Left colon (tissue), 2 donors: ENCODE measurements at places on chromosomes 11 and 22. TPM values are rescaled to one million over a fixed set of nuclear protein-coding genes. Genes with fewer than 3 reads are reported as not detected.
A peak's percentile ranks its signal among the peaks of the same experiment; 100 is the strongest.

The OR10D3 gene
- total RNA-seq = not detected

DNA sequence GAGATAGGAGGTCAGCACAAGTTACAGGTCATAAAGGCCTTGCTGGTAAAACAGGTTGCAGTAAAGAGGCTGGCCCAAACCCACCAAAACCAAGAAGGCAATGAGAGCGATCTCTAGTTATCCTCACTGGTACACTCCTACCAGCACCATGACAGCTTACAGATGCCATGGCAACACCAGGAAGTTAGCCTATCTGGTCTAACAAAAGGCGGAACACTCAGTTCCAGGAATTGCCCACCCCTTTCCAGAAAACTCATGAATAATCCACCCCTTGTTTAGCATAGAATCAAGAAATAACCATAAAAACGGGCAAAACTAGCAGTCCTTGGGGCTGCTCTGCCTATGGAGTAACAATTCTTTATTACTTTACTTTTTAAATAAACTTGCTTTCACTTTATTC is 43.5 kb upstream of the B3GAT1 start:
- no peak for DNase-seq

DNA sequence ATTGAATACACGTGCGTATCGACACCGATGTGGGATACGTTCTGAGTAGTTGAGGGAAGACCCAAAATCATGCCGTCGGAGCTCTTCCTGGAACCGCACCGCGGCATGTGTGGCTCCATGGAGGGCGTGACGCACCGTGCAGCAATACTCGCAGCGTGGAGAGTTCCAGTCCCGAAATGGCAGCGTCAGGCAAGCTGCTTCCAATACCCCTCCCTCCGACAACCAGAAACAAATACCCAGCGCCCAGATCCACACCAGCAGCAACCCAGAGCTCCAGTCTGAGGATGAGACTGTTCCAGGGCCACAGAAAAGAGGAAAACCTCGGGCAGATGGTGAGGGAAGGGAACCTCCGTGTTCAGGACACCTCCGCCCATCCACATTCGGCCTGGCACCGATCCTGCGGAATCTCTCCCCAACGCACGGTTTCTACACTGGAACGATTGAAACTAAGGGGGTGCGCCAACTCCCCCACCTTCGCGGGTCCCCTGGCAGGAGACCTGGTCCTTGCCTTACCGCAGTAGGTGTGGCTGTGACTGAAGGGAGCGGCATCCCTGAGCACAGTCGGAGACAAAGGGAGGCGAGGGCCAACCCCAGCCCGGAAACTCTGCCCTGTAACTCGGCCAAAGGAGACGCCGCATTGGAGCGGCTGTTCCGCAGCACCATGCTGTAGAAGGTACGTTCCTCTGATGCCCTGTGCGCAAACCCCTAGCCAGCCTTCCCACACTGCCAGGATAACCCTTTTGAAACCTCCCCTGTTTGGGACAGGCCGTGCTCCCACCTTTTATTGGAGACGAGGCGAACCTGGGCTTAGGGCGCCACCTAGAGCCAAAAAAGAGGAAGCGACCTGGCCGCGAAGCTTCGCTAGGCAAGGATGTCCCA is 28.2 kb downstream of the DBX1 start:
- peak; percentile 41 for DNase-seq

GRCh38 chr11:114124601-114125144 is 65.2 kb downstream of the ZBTB16 start:
- DNase-seq = no peak

GRCh38 chr11:28690746-28691145 is 582.6 kb downstream of the METTL15 start:
- no peak for DNase-seq

DNA sequence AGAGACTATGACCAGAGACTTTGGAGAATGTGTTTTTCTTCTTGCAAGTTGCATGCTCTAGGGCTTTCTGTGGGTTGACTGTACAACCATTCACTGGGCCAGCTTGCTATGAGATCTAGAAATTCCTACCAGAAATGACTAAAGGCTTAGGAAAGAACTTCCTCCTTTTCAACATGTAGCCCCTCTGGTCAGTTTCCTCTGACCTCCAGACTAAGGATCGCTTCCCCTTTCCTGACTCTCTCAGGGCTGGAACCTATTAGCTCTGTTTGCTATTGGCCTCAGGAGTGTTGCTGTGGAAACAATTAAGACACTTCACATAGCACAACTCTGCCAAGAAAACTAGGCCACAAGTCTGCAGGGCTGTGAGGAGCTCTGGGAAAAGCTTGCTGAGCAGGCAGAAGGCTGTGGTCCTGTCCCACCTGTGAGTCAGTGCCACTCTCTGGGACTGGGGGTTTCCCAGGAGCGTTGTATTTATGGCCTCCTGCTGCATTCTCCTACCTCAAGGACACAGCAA is 10.7 kb downstream of the CRY2 start:
- DNase-seq = peak; percentile 58

DNA sequence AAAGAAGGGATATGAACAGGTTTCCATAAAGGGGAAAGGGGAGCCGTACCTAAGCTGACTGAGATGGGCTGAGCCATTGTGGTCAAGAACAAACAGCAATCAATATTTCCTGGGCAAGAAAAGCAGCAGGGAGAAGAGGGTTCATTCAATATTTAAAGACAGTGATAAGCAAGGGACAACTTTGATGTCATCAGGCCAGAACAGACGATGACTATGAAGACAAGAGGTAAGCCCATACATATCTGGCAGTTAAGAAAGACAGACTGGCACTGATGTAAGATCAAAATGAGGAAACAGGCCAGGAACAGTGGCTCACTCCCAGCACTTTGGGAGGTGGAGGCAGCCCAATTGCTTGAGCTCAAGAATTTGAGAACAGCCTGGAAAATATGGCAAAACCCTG is 2.4 kb downstream of the OR5A2 start:
- no peak for DNase-seq

DNA sequence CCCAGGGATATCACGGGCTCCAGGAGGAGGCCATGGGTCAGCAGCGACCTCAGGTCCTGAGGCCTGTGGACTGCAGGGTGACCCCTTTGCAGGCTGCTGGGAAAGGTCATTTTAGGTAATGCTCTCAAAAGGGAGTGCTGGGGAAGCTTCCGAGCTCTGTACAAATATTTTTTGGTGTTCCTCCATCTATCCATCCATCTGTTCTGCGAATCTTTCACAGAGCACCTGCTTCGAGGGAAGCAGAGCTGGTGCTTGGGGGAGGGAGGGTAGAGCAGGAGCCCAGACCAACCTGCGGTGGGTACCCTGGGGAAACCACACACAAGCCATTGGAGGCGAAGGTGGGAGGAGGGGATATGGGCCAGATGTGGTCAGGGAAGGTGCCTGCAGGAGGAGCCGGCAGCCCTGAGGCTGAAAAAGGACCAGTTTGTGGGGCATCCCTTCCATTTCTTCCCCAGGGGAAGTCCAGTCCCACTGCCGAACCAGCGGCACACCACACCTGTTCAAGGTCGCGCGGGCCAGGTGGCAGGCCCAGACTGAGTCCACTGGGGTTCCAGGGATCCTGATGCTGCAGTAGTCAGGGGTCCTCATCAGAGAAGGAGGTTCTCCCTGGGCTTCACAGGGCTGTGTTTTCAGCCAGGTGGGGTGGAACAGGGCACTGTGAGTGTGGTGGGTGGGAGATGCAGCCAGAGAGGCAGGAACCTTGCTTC is 13.1 kb downstream of the GNAZ start:
- no peak for DNase-seq
